ENCODE measurements at places on chromosomes 11 and 22.

DNA sequence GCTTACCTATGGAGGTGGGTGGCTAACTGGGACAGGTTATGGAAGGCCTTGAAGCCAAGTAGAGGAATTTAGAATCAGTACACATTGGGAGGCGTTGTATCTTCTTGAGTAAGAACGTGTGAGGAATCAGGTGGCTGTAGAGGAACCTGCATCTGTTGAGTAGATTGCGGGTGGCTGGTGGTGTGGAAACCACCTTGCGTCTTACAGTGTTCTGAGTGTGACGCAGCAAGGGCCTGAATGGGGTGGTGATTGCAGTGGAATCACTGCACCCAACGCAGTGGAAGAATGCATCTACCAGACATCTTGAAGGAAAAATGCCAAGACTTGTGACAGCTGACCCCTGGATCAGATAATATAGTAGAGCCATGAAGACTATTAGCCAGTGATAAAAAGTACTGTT, 110.8 kb upstream of the NNMT start:
- no peak for DNase-seq

- DNase-seq, result no peak
Measured at GRCh38 chr11:119537306-119538253, 114.6 kb upstream of the THY1 start.

DNA sequence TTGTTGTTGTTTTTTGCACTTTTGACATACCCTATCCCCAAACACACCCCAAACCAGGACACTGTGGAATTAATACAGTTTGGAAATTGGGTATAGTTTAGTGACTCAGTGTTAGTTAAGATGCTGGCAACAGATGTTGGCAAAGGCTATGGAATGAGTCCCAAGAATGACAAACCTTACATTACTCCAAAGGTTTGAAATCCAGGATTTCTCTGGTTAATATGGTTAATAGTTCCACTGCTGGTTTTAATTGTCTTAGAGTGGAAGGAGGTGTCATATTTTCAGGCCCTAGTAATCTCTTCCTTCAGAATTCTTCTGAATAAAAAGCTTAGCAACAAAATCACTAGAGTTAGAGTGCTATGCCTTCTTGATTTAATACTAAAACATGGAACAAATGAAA, 775 bp downstream of the LPXN start:
- DNase-seq, result no peak

GRCh38 chr11:128931668-128932067, 11.0 kb downstream of the TP53AIP1 start:
- no peak for DNase-seq

DNA sequence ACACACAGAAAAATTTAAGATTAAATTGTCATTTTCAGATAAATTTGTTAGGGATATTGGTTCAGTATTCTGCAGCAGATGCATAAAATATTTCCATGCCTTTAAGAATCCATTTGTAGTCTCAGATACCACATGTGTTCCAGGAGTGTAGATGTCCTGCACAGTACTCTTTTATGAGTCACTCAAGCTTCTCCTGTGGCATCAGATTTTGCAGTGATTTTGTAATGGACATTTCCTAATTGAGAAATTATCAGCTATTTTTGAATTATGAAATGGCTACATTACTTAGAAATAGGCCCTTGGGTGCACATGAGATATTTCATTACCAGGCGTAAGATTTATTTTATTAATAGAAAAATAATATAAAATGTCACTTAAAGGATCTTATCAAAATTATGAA, 18.9 kb downstream of the MMP3 start:
- no peak for DNase-seq

GRCh38 chr22:33512908-33513307, 407.4 kb downstream of the LARGE1 start:
- DNase-seq, result no peak

GRCh38 chr11:64849598-64850356, 5.3 kb upstream of the CDC42BPG start:
- no peak for DNase-seq

All from GM13977 (cell line).